ENCODE measurements at places on chromosomes 13 and 19. TPM values are rescaled to one million over a fixed set of nuclear protein-coding genes. Genes with fewer than 3 reads are reported as not detected.

The KLK11 gene
- not detected for total RNA-seq

The F7 gene
- total RNA-seq: not detected

The ACER1 gene
- total RNA-seq: not detected

The PTGER1 gene
- total RNA-seq: 3.4 TPM

The SIGLEC14 gene
- 0.27 TPM for total RNA-seq

The CPAMD8 gene
- 0.80 TPM for total RNA-seq

The CABP5 gene
- total RNA-seq: not detected

The PRTN3 gene
- total RNA-seq: not detected

The SHISA7 gene
- not detected for total RNA-seq

The SWSAP1 gene
- total RNA-seq: 3.9 TPM

The C19orf33 gene
- 65.5 TPM for total RNA-seq

The ZNF536 gene
- total RNA-seq: not detected

The ADAMTSL5 gene
- total RNA-seq: not detected

The GJB6 gene
- total RNA-seq: not detected

The PNMA8B gene
- total RNA-seq: 0.05 TPM

The METTL21C gene
- total RNA-seq: not detected

The FCGBP gene
- not detected for total RNA-seq

The TMEM86B gene
- total RNA-seq: 1.7 TPM

The FGF21 gene
- not detected for total RNA-seq

The ZFP28 gene
- 4.2 TPM for total RNA-seq

The RAB8A gene
- total RNA-seq: 78.3 TPM

The ZNRF4 gene
- not detected for total RNA-seq

The LRRC8E gene
- total RNA-seq: 1.00 TPM

The INAFM1 gene
- 2.1 TPM for total RNA-seq

The SIGLEC9 gene
- total RNA-seq: not detected

The PRODH2 gene
- not detected for total RNA-seq

The ZNF552 gene
- total RNA-seq: 4.7 TPM

The RXFP2 gene
- not detected for total RNA-seq

The THSD1 gene
- total RNA-seq: 31.0 TPM

The ACP5 gene
- 1.2 TPM for total RNA-seq

The GRK1 gene
- total RNA-seq: not detected

The ZSWIM9 gene
- 2.8 TPM for total RNA-seq

The FCHO1 gene
- 3.3 TPM for total RNA-seq

The LGALS4 gene
- total RNA-seq: not detected

The KIR3DL2 gene
- not detected for total RNA-seq

The UBE2L5 gene
- not detected for total RNA-seq

The PSG1 gene
- 1.1 TPM for total RNA-seq

The DIRAS1 gene
- 0.39 TPM for total RNA-seq

The KLK14 gene
- not detected for total RNA-seq

The ONECUT3 gene
- not detected for total RNA-seq

The ZNF229 gene
- 2.8 TPM for total RNA-seq

The SLC15A1 gene
- total RNA-seq: not detected

The FUT2 gene
- total RNA-seq: not detected

The EHD2 gene
- total RNA-seq: 170 TPM

The KLK12 gene
- not detected for total RNA-seq
